ENCODE measurements at places on chromosomes 2 and 18.

- no peak for DNase-seq
Observed at GRCh38 chr18:49446481-49446880, 14.0 kb downstream of the DYM start.

DNA sequence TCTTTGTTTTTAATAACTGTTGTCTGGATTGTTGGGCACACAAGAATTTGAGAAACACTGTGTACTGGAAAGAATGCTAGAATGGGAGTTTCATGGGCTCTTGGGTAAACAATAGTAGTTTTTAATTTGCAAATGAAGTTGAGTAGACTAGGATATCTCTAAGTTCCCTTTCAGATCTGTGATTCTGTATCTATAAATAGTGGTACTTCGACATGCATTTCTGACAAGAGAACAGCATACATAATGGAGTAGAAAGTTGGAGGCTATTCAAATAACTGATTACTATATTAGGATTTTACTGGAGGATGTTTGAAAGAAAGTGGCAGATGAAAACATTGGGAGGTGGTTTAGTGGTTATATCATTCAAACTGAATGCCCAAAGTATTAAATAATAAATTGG lies 29.5 kb downstream of the EPB41L5 start:
- peak; percentile 13 for DNase-seq

- no peak for DNase-seq
Observed at GRCh38 chr18:23635283-23636070, 27.2 kb downstream of the ANKRD29 start.

DNA sequence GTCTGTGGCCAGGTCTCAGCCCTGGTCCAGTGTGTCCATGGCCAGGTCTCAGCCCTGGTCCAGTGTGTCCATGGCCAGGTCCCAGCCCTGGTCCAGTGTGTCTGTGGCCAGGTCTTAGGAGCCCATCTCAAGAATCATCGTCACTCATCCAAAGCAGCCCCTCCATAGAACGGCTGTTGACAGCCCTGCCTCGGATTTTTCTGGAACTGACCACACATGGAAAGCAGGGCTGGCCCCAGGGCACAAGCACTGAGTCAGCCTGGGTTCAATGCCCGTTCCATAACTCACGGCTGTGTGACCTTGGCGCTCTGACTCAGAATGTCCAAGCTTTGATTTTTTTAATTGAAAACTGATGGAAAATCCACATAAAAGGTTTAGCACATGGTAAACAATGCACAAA lies 59.9 kb upstream of the SNTG2 start:
- no peak for DNase-seq

DNA sequence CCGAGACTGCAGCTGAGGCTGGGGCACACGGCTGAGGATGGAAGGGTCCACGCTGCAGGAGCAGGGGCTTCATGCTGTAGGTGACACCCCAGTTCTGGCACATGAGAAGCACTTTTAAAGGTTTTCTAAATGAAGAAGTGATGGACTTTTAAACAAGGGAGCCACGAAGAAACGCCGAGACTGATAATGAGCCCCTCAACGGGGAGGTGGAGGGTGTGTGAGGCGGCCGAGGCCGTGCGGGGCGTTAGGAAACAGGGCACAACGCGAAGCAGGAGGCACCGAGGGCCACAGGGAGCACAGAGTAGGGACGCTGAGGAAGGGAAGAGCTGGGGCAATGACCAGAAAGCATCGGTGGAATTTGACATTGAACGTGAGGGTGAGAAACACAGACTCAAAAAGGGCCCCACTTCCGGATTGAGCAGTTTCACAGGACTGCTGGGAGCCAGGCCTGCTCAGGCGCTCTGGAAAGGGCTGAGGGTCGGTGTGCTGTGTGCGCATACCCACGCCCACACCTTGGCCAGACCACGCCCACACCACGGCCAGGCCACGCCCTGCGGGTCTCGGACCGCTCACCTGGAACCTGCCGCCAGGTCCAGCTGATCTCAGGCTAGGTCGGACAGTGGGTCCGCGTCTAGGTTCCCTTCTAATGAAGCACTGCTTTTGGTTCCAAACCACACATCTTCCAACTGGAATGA lies 115.7 kb downstream of the GYPC start:
- no peak for DNase-seq

GRCh38 chr2:159711562-159712142 lies 654 bp upstream of the MARCHF7 start:
- no peak for DNase-seq

DNA sequence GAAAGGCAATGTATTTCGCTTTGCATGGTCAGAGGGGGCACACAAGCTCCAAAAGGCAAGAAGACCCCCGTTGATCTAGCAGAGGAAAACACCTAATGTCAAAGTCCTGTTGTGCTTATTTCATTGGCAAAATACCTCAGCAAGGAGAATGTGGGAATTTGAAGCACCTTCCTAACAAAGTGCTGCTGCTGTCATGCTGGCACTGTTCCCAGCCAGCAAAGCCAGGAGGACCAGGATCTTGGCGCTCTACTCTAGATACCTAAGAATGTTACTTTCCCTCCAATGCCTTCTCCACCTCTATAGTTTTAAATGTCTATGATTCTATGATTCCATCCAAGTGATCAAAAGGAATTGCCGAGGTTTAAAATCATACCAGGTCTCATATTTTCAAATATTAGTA lies 867.9 kb upstream of the POU3F3 start:
- DNase-seq, result no peak

- peak; percentile 97 for DNase-seq
Observed at GRCh38 chr2:194750926-194751325, 906.1 kb upstream of the SLC39A10 start.

DNA sequence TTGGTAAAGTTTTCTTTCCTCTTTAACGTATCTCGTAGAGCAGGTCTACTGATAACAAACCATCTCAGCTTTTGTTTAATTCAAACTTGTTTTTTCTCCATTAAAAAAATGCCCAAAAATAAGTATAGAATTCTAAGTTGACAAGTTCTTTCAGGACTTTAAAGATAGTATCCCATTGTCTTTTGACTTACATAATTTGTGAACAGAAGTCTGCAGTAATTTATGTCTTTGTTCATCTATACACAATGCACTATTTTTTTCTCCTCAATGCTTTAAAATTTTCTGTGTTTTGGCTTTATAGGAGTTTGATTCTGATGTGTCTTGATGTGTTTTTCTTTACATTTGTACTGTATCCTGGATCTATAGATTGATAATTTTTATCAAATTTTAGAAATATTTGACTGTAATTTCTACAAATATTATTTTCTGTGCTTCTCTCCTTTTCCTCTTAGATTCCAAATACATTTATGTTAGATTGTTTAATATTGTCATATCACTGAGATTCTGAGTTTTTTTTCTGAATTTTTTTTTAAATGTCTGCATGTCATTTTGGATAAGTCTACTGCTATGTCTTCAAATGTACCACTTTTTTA lies 143.3 kb downstream of the FTCDNL1 start:
- no peak for DNase-seq

- DNase-seq, result no peak
Observed at GRCh38 chr2:53559302-53559966, 208.2 kb upstream of the CHAC2 start.

- DNase-seq, result peak; percentile 11
Observed at GRCh38 chr18:50061876-50062517, 132.9 kb downstream of the MYO5B start.

GRCh38 chr2:42954227-42954962 lies 162.0 kb upstream of the HAAO start:
- peak; percentile 58 for DNase-seq

DNA sequence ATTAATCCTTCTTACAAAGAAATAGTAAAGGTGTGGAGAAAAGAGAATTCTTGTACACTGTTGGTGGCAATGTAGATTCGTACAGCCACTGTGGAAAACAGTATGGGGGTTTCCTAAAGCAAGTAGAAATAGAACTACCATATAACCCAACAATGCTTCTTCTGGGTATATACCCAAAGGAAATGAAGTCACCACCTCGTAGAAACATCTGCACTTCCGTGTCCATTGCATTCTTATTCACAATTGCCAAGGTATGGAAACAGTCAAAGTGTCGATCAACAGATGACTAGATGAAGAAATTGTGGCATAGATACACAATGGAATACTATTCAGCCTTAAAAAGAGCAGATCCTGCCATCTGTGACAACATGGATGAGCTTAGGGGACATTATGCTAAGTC lies 93.4 kb upstream of the TGIF1 start:
- no peak for DNase-seq

DNA sequence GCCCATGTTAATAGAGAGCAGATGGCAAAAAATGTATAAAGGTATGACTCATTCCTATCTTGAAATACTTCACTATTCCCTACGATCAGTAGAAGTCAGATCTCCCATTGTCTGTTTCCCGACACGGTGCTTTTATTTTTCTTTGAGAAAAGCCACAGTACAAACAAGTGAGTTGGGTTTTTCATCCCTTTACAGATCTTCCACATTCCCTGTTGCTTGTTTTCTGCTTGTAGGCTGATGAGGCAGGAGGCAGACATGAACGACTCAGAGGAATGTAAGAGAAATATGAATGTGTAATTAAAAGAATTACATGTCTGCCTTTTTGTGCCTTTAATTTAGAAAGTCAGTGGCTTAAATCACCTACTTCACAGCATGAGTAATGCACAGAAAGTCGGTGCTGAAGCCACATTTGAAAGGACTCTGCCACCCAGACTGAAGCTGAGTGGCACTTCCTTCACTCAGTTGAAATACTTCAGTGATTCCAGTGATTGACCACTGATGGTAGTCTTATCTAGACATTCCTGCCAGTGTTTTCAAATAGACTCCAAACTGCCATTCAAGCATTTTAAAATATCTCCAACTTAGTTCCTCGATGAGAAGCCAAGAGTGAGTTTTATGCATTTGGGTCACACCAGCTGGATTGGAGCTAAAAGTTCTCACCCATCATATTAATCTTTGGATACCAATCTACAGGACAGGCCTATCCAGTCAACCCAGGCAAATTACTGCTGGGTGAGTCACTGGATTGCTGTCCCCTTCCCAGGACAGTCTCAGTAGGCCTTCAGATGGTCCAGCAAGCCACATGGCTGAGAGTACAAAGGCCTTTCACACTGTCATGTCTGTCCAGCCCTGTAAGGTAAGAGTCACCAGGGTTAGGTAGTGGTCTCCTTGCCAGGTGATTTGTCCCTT lies 79.0 kb downstream of the COLEC12 start:
- peak; percentile 34 for DNase-seq

- DNase-seq, result no peak
Observed at GRCh38 chr2:179467111-179467510, 202.5 kb upstream of the SESTD1 start.

DNA sequence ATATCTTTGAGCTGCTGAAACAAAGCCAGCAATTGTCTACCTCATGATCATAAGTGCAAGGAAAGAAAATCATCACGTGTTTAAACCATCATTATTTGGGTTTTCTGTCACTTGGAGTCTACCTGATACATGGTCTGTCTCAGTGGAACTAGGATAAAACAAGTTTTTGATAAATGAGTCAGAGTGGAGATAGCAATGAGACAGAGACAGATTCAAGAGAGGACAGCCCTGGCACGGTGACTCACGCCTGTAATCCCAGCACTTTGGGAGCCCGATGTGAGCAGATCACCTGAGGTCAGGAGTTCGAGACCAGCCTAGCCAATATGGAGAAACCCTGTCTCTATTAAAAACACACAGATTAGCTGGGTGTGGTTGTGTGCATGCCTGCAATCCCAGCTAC lies 93.8 kb downstream of the PMAIP1 start:
- DNase-seq, result no peak
